ENCODE measurements at places on chromosomes 11 and 22.

- DNase-seq, result no peak
Measured at GRCh38 chr11:46234311-46234710, 43.2 kb upstream of the CREB3L1 start.

DNA sequence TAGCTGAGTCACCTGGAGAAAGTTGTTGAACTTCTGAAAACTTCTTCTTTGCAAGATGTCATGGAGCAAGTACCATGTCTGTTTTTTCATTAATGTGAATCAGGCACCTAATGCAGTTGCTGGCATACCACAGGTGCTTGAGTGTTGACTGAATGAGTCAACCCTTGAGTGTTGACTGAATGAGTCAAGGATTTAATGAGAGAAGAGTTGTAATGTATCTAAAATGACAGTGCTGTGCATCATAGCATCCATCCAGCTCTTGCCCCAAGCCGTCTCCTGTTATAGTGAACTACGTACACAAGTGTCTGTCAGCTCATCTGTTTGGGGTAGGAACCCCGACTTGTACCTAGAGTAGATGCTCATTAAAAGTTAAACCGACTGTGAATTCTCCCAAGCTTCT is 93.1 kb downstream of the CWC15 start:
- no peak for DNase-seq

GRCh38 chr11:64745521-64746328 is 1.8 kb upstream of the RASGRP2 start:
- peak; percentile 89 for DNase-seq

GRCh38 chr11:115502636-115503082 is 1.6 kb downstream of the CADM1 start:
- no peak for DNase-seq

GRCh38 chr11:18075444-18075843 is 29.4 kb upstream of the TPH1 start:
- DNase-seq, result no peak
